ENCODE measurements at places on chromosomes 3 and 15. TPM values are rescaled to one million over a fixed set of nuclear protein-coding genes. Genes with fewer than 3 reads are reported as not detected.

DUOXA2 gene
- total RNA-seq, result 32.5 TPM

STRA6 gene
- not detected for total RNA-seq

DNA sequence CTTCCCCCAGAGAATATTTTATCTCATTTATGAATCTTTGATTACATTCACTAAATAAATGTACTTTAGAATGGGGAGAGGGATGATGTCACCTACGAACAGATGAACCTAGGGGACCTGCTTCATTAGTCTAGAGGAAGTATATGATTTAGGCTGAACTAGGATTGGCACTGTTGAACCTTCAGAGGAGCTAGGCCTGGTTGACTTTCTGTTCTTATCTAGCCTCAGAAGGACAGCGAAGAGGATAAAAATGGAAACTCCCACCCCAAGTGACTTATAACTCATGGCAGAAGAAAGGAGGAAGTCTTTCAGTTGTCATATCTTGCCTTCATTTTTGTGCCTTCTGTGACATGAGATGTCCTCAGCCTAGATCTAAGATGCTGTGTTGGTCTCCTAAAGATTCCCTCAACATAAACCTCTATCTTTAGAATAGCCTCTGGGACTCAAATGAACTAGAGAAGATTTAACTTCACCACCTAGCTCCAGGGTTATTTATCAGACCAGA is 42.6 kb downstream of the POLG start:
- no peak overlapping the region for H3K4me3 ChIP-seq
- no peak for DNase-seq
- H3K27ac ChIP-seq, result no peak overlapping the region
- H3K4me1 ChIP-seq, result no peaks in the 10 kb centered on the region

- no peak overlapping the region for H3K27ac ChIP-seq
- no peak overlapping the region for H3K4me3 ChIP-seq
- no peaks in the 10 kb centered on the region for H3K27me3 ChIP-seq
- DNase-seq, result no peak
- no peaks in the 10 kb centered on the region for H3K4me1 ChIP-seq
These were observed 423.1 kb downstream of the PLCL2 start for GRCh38 chr3:17307887-17308286.

POLQ gene
- total RNA-seq, result not detected

- H3K27ac ChIP-seq, result no peak overlapping the region
- no peak for DNase-seq
- H3K27me3 ChIP-seq, result no peaks in the 10 kb centered on the region
- H3K4me3 ChIP-seq, result no peak overlapping the region
- H3K4me1 ChIP-seq, result peaks cover 30% of the 10 kb centered on the region
These were observed 129.0 kb upstream of the LIPC start for GRCh38 chr15:58302832-58303231.

AP3B2 gene
- 4.1 TPM for total RNA-seq

- H3K27ac ChIP-seq, result no peak overlapping the region
- peaks cover 7% of the 10 kb centered on the region for H3K36me3 ChIP-seq
- no peaks in the 10 kb centered on the region for H3K4me1 ChIP-seq
- no peak overlapping the region for H3K4me3 ChIP-seq
- peak; percentile 35 for DNase-seq
These were observed 19.9 kb downstream of the SPICE1 start for GRCh38 chr3:113495035-113495434.

DNA sequence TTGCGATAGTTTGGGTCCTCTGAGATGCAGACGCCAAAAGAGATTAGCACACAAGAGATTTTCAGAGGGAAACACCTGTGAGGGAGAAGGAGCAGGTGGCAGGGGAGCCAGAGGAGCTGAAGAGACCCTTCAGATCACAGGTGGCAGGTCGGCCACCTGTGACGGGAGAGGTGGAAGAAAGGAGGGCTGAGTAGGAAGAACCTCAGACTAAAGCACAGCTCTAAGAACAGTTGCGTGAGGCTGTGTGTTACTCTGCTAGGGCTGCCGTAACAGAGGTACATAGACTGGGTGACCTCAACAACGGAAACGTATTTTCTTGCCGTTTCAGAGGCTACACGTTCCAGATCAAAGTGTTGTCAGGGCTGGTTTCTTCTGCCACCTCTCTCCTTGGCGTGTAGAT is 38.5 kb downstream of the C2CD4A start:
- no peak overlapping the region for H3K27ac ChIP-seq
- no peak overlapping the region for H3K4me3 ChIP-seq
- peaks cover 1% of the 10 kb centered on the region for H3K4me1 ChIP-seq

REC114 gene
- total RNA-seq, result not detected

- H3K27ac ChIP-seq, result no peak overlapping the region
- no peak overlapping the region for H3K4me3 ChIP-seq
- H3K27me3 ChIP-seq, result no peaks in the 10 kb centered on the region
- H3K4me1 ChIP-seq, result peaks cover 9% of the 10 kb centered on the region
These were observed 22.0 kb downstream of the SLC9A9 start for GRCh38 chr3:143826296-143826695.

GRCh38 chr15:29942143-29942542 is 119.9 kb upstream of the TJP1 start:
- H3K4me1 ChIP-seq, result no peaks in the 10 kb centered on the region
- no peak overlapping the region for H3K4me3 ChIP-seq
- H3K27ac ChIP-seq, result no peak overlapping the region
- peak; percentile 11 for DNase-seq
- no peaks in the 10 kb centered on the region for H3K27me3 ChIP-seq

- no peak for DNase-seq
- H3K27me3 ChIP-seq, result no peaks in the 10 kb centered on the region
- H3K4me3 ChIP-seq, result no peak overlapping the region
These were observed 816.3 kb upstream of the SEMA6D start for GRCh38 chr15:46901001-46901400.

GOLGA6L6 gene
- not detected for total RNA-seq

DNAH12 gene
- total RNA-seq, result 0.98 TPM

DNA sequence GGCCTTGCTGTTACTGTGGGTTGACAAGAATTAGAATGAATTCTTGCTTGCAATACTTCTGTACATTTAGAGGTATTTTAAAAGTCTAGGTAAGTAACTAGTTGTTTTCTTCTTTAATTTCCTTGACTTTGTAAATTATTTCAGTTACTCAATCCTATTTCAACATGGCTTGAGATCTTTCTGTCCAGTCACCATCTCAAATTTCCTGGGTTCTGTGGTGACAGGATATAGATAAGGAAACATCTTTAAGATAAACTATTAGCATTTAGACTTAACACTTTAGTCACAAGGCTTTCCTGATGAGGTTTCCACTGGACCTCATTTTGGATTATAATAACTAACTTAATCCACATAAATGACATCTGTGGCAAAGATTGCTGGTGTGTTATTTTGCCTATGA is 195.9 kb upstream of the DPH6 start:
- no peaks in the 10 kb centered on the region for H3K4me1 ChIP-seq
- no peak overlapping the region for H3K4me3 ChIP-seq
- no peaks in the 10 kb centered on the region for H3K27me3 ChIP-seq
- no peak overlapping the region for H3K27ac ChIP-seq
- no peaks in the 10 kb centered on the region for H3K36me3 ChIP-seq

PIERCE2 gene
- total RNA-seq, result 2.0 TPM
